ENCODE measurements at places on chromosomes 16 and 17.

DNA sequence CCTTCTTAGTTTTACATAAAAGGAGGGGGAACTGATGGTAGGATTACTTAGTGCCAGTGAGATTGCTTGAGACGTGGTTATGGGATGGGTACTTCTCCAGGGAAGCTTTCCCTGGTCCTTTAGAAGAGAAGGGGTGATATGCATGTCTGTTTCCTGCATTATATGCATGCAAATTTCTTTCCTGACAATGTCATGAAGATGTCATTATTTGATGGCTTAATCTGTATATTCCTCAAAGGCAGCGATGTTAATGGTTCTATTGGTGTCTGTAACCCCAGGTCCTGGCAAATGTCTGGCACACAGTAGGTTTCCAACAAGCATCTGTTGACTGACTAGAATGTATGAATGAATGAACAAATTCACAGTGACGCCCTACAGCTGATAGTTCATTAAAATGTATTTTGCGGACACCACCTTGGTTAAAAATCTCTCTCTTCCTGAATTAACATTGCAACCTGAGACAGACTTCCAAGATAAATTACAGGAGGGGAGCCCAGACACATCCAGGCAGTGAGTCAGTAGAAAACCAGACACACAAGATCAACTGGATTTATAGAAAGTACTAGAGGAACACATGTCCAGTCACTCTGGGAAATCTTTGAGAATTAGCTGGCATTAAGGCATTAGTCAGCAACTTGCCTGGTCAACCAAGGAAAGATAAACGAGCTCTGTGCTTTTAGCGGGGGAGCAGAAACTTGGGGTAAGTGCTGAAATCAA lies 293.4 kb downstream of the XYLT1 start:
- no peak for DNase-seq

GRCh38 chr16:3514621-3515020 lies 13.8 kb downstream of the CLUAP1 start:
- DNase-seq: no peak

GRCh38 chr17:39651923-39652586 lies 13.1 kb upstream of the TCAP start:
- no peak for DNase-seq

DNA sequence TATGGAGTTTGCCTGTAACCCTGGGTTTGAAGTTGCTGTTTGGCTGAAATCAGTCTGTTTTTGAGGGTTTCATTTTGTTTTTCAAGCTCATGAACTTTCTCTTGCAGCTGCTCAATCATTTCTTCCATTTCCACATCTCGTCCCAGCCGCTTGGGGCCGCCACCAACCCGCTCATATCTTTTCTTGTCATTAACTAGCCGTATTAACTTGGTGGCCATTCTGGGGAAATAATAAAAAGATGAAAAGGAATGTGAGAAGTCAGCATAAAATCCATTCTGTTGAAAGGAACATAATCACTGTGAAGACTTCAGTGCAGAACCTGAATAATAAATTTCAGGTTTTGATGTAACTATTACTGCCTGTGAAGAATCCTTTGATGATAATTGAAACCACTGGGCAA lies 11.5 kb downstream of the RPGRIP1L start:
- no peak for DNase-seq

GRCh38 chr17:49723423-49723822 lies 15.7 kb upstream of the SLC35B1 start:
- DNase-seq: no peak

DNA sequence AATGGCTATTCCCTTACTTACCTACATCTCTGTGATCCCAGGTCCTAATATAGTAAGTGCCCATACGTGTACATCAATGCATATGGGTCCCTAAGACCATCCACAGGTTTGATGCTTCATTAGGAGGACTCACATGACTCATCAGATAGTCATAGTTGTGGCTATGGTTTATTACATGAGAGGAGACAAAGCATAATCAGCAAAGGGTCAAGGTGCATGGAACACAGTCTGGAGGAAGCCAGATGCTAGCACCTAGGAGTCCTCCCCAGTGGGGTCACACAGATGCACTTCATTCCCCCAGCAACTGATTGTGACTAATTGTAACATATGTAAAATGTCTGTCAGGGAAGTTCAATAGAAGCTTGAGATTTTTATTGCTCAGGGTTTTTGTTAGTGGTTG lies 42.8 kb downstream of the PHKB start:
- DNase-seq: peak; percentile 37

DNA sequence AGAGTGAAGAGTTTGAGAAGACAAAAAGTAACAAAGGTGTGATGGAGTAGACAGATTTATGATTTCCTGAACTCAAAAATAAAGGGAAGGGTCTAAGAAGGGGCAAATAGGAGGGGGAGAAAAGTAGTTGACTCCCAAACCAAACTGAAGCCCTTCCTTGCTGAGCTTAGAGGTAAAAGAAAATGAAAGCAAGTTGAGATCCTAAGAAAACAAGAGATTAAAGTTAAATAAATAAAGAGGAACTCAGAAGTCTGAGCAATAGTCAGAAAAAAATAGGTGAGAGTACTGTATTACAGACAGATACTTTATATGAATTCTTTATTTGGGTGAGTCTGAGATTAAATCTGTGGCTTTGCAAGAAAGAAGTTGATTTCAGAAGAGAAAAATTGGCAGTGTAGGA lies 3.3 kb upstream of the PSMD12 start:
- DNase-seq: no peak

- no peak for DNase-seq
Measured at GRCh38 chr17:63270610-63271009, 175.5 kb downstream of the CYB561 start.
